ENCODE measurements at places on chromosomes 13 and 19. TPM values are rescaled to one million over a fixed set of nuclear protein-coding genes. Genes with fewer than 3 reads are reported as not detected.

Gene MFSD12
- 60.6 TPM for total RNA-seq

Gene PLK5
- not detected for total RNA-seq

Gene ZNF844
- 1.0 TPM for total RNA-seq

Gene MBD3L2
- not detected for total RNA-seq

DNA sequence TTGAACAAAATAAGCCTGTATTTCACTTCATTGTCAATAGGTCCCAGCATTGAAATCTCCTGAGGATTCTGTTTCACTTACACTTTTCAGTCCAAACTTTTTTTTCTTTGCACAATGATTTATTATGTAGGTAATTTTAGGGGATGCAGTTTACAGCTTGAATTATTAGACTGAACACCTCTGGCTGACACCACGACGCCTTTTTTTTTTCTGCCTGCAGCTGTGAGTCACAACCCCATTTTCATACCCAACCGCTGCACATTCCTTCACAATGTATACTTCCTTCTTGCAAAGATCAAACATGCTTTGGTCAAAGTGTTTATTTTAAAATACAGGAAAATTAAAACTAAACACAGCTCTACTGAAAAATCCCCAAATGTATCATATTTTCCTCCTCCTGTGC lies 11.4 kb downstream of the ZIC2 start:
- H3K27ac ChIP-seq: no peak overlapping the region
- no peaks in the 10 kb centered on the region for H3K36me3 ChIP-seq
- no peaks in the 10 kb centered on the region for H3K27me3 ChIP-seq
- no peak overlapping the region for H3K4me3 ChIP-seq

DNA sequence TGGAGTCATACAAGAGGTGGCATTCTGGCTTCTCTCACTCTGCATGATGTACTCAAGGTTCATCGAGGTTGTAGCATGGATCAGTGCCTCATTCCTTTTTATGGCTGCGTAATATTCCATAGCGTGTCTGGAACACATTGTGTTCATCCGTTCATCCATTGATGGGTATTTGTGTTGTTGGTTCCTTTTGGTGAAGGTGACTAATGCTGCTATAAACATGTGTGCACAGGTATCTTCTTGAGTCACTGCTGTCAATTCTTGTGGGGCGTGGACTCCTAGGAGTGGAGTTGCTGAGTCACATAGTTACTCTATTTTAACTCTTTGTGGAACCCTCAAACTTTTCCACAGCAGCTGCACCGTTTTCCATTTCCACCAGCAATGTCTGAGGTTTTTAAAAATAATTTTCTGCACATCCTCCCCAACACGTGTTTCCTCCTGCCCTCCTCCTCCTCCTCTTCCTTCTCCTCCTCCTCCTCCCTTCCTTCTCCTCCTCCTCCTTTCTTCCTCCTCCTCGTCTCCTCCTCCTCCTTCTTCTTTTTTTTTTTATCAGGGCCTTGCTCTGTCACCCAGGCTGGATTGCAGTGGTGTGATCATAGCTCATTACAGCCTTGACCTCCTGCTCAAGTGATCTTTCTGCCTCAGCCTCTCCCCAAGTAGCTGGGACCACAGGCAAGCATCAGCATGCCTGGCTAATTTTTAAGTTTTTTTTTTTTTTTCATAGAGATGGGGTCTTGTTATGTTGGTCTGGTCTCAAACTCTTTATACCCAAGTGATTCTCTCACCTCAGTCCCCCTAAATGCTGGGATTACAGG lies 2.0 kb upstream of the TMEM221 start:
- H3K4me3 ChIP-seq: no peak overlapping the region
- no peak overlapping the region for H3K27ac ChIP-seq
- no peaks in the 10 kb centered on the region for H3K27me3 ChIP-seq
- no peak for DNase-seq

- DNase-seq: peak; percentile 2
- H3K4me3 ChIP-seq: no peak overlapping the region
- no peaks in the 10 kb centered on the region for H3K36me3 ChIP-seq
- H3K4me1 ChIP-seq: no peaks in the 10 kb centered on the region
Observed at GRCh38 chr19:7346488-7346971, 2.2 kb upstream of the ARHGEF18 start.

DNA sequence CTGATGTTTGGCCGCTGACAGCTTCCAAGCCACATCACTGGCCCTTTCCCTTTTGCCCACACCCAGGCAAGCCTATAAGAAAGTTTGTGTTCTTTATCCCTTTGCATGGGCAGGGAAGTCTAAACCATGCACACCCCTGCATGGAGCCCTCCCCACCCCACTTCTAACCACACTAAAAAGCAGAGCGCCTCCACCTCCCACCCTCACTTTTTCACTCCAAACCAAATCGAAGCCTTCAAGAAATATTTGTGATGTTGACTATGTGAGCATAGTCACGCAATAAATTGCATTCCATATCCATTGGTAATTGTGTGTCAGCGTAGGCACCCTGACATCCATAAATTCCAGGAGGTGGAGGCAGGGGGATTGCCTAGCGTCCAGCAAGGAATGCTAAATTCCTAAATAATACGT lies 104.4 kb upstream of the LSM14A start:
- no peaks in the 10 kb centered on the region for H3K36me3 ChIP-seq
- no peak overlapping the region for H3K4me3 ChIP-seq
- no peak for DNase-seq
- H3K4me1 ChIP-seq: peaks cover 11% of the 10 kb centered on the region
- H3K27ac ChIP-seq: peak overlapping the region; percentile 51
